ENCODE measurements at places on chromosomes 7 and 10.

DNA sequence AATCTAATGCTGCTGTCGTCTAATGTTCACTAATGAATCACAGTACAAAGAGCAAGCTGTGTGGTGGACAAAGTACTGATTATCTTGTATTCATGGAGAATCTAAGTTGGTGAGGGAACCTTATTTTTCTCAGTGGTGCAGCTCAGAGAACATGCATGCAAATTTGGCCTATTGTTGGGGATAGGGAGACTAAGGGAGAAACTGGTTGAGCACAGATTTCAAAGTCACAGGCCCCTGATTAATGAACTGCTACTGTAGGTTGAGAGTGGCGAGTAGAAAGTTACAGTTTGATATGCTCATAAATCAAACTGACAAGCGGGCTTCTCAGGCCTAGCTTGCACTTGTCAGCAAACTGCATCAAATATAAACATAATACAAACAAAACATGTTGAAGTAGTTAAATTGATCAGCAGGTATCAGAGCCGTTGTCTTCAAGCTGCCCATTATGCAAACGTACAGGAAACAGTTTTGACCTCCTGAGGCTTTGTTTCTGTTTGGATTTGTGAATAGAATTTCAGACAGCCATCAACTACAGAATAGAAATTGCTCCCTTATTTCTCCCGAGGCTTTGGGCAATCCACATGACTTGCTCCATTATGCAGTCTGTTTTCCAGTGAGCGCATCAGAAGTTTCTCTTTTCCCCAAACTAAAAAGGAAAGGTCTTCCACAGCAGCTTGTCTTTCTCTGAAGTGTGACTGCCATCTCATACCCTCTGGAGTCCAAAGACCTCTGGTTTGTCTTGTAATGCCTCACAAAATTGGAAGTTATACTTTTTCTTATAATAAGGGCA lies 215.8 kb downstream of the FOXP2 start:
- DNase-seq = no peak

- no peak for DNase-seq
Observed at GRCh38 chr10:115572740-115573455, 479.7 kb downstream of the ATRNL1 start.

- no peak for DNase-seq
Observed at GRCh38 chr7:43565786-43566185, 17.1 kb upstream of the STK17A start.

GRCh38 chr10:123485341-123485960 lies 180.7 kb upstream of the GPR26 start:
- no peak for DNase-seq

- DNase-seq = no peak
Observed at GRCh38 chr7:127258111-127258510, 5.4 kb upstream of the GRM8 start.

GRCh38 chr10:31099664-31100063 lies 68.0 kb upstream of the ZNF438 start:
- DNase-seq = no peak

DNA sequence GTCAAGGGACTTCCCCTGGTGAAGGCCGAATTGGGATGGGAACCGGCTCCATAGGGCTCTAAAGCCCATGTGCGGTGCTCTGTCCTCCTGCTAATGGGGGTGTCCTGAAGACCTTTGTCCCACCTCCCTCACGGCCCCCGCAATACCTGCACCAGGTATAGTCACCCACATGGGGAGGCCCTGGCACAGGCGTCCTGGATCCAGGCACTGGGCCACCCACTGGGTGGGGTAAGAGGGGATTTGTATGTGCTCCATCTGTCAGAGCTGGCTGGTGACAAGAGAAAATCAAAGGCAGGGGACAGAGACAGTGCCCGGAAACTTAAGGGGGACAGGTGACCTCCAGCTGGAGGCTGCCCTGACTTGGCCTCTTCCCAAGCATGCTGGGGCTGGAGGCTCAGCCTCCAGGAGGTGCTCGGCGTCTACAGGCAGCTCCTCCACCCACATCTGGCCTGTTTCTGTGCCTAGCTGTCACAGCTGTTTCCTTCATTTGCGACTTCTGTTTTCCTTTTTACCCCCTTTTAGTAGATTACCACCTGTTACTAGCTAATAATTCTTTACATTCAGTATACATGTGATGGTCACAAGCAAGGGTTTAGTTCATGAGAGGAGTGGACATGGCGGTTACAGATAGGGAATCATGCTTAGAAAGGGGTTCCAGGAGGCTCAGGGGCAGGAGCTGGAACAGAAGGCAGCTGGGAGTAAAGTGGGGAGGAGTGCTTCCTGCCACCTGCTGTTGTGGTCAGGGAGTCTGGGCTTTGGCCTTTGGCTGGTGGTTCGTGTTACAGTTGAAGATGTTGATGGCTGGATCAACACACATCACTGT lies 2.3 kb upstream of the CUZD1 start:
- no peak for DNase-seq

GRCh38 chr10:11210211-11210922 lies 192.7 kb downstream of the CELF2 start:
- no peak for DNase-seq

- DNase-seq = no peak
Observed at GRCh38 chr7:913736-914520, 37.6 kb downstream of the GET4 start.

GRCh38 chr7:72476608-72477305 lies 64.6 kb upstream of the CALN1 start:
- DNase-seq = no peak

DNA sequence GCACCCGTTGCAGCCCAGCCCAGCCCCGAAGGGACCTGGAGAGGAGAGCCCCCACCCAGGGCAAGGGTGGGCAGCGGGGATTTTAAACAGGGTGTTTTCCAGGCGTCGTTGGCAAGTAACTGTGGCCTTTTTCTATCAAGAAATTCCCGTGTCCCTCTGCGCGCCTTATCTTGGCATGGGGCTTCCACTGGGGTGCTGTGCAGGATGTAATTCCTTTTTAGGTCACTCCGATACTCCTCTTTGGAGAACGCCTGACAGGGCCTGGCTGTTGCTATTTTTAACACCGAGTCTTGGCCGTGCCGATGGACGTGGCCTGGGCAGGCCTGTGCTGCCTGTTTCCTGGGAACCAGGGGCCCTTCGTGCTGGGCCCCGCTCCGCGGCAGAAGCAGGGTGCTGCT lies 93.8 kb downstream of the INPP5A start:
- DNase-seq = no peak

- no peak for DNase-seq
Observed at GRCh38 chr7:91329571-91329970, 65.3 kb downstream of the FZD1 start.

GRCh38 chr7:25953859-25954258 lies 198.1 kb upstream of the NFE2L3 start:
- no peak for DNase-seq

GRCh38 chr7:156703773-156704482 lies 63.4 kb downstream of the RNF32 start:
- DNase-seq = no peak

Data from activated CD8-positive, alpha-beta memory T cell treated with anti-CD3 and anti-CD28 coated beads for 1 hour (primary cell).